ENCODE measurements at places on chromosomes 2 and 18. TPM values are rescaled to one million over a fixed set of nuclear protein-coding genes. Genes with fewer than 3 reads are reported as not detected.

Gene ASXL3
- 0.14 TPM for total RNA-seq

Gene HTR2B
- 0.07 TPM for total RNA-seq

Gene IL1RL2
- total RNA-seq, result 0.07 TPM

Gene HAAO
- total RNA-seq, result not detected

Gene AMER3
- total RNA-seq, result not detected

Gene SCYGR4
- not detected for total RNA-seq

Gene SNORC
- total RNA-seq, result 0.40 TPM

Gene CYBRD1
- 43.6 TPM for total RNA-seq

Gene RUFY4
- not detected for total RNA-seq

Gene ITGB6
- 0.13 TPM for total RNA-seq

Gene ME2
- 112 TPM for total RNA-seq

Gene IL36A
- total RNA-seq, result not detected

Gene RAB27B
- 0.27 TPM for total RNA-seq

Gene ING5
- total RNA-seq, result 19.3 TPM

Gene PJVK
- total RNA-seq, result 0.80 TPM

Gene FBLN7
- 5.2 TPM for total RNA-seq

Gene ALK
- not detected for total RNA-seq

Gene WDCP
- total RNA-seq, result 18.5 TPM

Gene ABHD1
- total RNA-seq, result 0.13 TPM

Gene PARD6G
- 1.6 TPM for total RNA-seq

Gene GBX2
- 11.6 TPM for total RNA-seq

Gene KCNG2
- not detected for total RNA-seq

Gene INPP1
- 31.0 TPM for total RNA-seq

Gene UPP2
- total RNA-seq, result not detected

Gene MEP1B
- total RNA-seq, result not detected

Gene GPR75
- 4.9 TPM for total RNA-seq

Gene CCDC141
- 0.13 TPM for total RNA-seq

Gene LINC00305
- not detected for total RNA-seq

Gene SPP2
- total RNA-seq, result not detected

Gene REG3G
- not detected for total RNA-seq

Gene ZNG1B
- 37.1 TPM for total RNA-seq

Gene WDR35
- 21.6 TPM for total RNA-seq

Gene RGPD3
- 0.53 TPM for total RNA-seq

Gene POTEI
- total RNA-seq, result 0.66 TPM

Gene DCTN1
- total RNA-seq, result 133 TPM

Gene CNDP1
- total RNA-seq, result not detected

Gene GCKR
- 9.6 TPM for total RNA-seq

Gene CXCR4
- 93.5 TPM for total RNA-seq

Measured in thoracic aorta endothelial cell (primary cell).